ENCODE measurements at places on chromosomes 13 and 19.

GRCh38 chr19:33377586-33378475 is 4.3 kb downstream of the CEBPG start:
- no peak for DNase-seq

GRCh38 chr13:69198706-69199105 is 908.9 kb upstream of the ATXN8OS start:
- DNase-seq: no peak

- DNase-seq: no peak
Measured at GRCh38 chr19:12913851-12914690, 5.0 kb downstream of the SYCE2 start.

DNA sequence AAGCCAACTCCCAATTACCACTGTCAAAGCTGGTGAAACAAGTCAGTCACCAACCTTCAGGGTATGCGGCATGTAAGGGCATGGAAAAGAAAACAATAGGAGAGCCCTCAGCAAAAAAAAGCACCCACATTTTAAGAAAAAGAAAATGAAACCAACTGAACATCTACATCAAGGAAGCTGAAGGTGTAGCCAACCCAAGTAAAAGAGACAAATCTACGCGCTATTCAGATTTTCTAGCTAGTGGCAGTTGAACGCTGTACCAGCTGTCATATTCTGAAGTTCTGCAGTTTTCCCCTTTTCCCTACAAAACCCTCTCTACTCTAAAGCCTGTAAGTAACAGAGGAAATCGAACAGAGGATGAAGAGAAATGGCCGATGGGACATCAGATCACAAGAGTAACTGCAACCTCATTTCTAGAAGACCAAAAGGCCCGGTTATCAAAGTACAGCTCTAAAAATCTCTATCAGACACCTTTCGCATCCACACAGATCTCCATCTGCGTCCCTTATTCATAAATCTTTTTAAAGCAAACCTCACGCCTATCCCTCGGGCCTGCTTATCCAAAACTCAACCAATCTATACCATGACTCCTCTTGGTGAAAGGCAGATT is 1.4 kb downstream of the MYCBP2 start:
- no peak for DNase-seq

- no peak for DNase-seq
Measured at GRCh38 chr13:57739089-57739488, 107.5 kb downstream of the PCDH17 start.

DNA sequence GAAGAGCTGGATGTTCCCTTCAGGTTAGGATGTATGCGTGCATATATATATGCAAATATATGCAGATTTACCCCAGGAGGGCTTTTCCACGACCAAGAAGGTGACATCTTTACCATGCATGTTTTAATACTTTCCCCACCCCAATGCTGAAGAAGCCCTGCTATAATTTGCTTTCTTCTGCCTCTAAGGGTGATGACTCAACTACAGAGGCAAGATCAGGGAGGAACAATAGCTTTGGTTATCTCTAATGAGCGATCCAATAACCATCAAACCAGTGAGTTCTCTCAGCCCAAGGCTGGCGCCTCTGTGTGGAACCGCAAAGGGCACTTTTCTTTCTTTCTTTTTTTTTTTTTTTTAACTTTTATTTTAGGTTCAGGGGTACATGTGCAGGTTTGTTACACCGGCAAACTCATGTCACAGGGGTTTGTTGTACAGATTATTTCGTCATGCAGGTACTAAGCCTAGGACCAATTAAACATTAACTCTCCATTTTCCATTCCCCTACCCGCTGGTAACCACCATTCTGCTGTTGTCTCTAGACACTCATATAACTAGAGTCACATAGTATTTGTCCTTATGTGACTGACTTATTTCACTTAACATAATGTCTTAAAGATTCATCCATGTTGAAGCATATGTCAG is 25.7 kb upstream of the UBE2L5 start:
- no peak for DNase-seq

DNA sequence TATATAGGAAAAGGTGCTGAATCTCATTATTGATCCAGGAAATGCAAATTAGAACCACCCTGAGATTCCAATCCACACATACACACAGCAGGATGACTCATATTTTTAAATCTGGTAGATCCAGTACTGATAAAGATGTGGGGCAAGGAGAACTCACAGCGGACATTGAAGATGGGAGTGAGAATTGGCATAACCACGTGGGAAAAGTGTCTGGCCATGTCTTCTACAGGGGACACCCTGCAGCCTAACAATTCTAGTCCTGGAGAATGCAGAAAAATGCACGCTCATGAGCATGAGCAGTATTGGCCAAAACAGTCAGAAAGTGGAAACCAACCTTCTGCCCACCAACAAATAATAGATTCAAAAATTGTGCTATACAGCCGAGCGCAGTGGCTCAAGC is 13.5 kb upstream of the BCL3 start:
- DNase-seq: no peak

DNA sequence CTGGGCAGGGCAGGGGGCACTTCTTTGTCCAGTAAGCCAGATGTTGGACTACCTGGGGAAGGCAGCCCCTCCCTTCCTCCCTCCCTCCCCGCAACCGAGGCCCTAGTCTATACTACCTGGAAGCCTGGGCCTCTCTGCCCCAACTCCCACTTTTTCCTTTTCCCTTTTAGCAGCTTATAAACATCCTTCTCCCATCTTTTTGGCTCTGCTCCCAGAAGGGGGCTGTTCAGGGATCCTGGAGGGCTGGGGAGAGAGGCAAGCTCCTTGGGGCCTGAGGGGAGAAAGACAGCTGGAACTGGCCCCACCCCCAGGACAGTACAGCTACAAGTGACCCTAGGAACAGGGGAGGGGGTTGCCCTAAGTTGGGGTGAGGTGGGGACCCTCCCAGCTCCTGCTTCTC is 44.9 kb downstream of the LYL1 start:
- DNase-seq: no peak

- no peak for DNase-seq
Measured at GRCh38 chr13:41028051-41028450, 8.9 kb upstream of the ELF1 start.

DNA sequence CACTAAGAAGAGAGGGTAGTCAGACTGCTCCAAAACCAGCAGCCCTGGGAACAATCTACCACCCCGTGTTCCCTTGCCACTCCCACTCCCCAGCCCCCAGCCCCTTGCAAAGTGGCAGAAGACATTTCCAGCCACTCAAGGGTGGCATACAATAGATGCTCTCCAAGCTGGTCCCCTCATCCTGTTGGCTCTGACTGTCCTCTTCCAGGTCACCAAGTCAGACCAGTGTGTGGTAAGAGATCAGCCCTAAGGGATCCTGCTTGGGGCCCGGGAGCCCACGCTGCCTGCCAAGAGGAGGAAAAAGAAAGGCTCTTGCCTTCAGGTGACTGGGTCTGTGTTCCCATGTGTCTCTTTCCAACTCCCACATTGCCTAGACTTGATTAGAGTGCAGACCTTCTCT is 25.0 kb downstream of the SERP2 start:
- DNase-seq: no peak

GRCh38 chr13:20093951-20094350 is 66.9 kb downstream of the GJA3 start:
- DNase-seq: no peak

GRCh38 chr13:114226088-114226487 is 8.6 kb upstream of the CDC16 start:
- DNase-seq: no peak

DNA sequence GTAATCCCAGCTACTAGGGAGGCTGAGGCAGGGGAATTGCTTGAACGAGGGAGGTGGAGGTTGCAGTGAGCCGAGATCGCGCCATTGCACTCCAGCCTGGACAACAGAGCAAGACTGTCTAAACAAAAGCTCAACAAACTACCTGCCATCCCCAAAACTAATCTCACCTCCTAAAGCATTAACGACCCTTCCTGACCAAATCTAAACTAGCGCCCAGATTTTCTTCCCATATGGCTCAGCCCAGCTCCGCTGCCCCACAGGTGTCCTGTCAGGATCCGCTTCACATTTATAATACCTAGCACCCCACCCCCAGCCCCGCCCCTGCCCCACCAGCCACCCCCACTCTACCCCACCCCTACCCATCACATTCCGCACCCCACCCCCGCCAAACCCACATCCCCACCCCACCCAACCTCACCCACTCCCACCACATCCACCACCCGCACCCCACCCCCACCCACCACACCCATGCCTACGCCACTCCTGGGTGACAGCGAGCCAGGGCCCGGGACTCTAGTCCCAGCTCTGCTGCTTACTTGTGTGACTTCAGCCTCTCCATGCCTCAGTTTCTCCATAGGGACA is 599 bp downstream of the C19orf12 start:
- DNase-seq: no peak

GRCh38 chr19:6278051-6278450 is 1.7 kb downstream of the MLLT1 start:
- no peak for DNase-seq

DNA sequence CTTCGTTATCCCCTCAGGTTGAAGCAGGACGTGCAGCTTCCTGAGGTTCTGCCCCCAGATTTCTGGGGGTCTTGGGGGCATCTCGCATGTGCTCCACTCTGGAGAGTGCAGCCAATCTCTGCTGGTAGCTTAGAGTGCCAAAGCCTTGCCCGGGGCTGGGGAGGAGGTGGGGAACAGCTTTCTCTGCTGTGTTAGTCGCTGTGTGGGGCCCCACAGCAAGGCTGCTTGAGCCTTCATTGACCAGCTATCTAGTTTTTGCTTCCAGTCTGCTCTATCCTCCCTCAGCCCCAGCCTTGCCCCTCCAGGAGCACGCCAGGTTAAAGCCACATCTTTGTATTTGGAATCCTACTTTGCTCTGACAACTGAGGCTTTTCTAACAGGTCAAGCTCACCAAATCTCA is 32.0 kb upstream of the MEDAG start:
- DNase-seq: no peak

DNA sequence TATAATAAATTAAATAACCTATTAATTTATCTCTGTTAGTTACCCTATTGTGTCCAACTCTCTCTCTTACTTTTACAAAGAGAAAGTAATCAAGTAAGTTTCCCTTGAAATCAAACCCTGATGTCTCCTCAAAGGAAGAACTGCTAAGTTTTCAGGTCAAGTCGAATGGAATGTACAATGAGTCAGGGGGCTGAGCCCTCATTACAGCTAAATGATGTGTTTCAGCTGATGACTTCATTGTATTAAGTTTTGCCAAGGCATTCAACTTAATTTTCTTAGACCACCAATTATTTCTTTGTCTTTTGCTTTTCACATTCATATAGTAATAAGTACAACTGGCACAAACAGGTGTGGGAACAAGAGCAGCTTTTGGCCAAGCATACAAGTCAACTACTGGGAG is 54.7 kb upstream of the DCT start:
- DNase-seq: no peak

DNA sequence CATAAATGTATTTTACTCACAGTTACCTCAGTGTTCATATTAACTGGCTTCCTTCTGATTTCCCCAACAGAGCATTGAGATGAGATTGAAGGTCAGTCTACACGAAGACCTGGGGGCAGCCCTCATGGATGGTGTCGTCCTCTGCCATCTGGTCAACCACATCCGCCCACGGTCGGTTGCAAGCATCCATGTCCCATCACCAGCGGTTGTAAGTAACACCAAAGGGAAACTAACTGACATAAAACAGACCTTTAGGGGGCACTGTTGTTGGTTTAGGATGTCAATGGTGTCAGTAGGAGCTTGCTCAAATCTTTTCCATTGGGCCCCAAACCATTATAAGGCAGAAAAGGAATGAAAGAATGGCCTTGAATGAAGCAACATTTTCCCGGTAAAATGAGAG is 68.2 kb downstream of the ESD start:
- no peak for DNase-seq

DNA sequence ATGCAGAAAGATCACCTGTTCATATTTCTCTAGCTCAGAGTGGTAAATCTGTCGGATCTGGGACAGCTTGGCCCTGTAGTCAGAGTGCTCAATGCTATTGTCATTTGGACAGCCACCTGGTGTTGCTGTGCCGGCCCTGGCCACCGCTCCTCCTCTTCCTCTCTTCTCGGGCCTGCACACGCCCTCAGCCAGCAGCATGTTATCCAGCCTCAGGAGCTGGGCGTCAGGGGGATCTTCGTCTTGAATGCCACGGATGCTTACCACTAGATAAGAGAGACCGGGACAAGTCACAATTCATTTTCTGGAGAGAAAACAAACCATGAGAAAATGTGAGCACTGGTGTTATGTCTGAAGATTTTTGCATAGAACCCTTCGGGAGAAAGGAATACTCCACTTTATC is 32.5 kb downstream of the CILP2 start:
- no peak for DNase-seq

GRCh38 chr13:24313439-24313838 is 4.1 kb downstream of the C1QTNF9 start:
- no peak for DNase-seq

GRCh38 chr19:16671652-16672274 is 10.8 kb downstream of the TMEM38A start:
- no peak for DNase-seq

- DNase-seq: no peak
Measured at GRCh38 chr13:39306639-39307589, 268.7 kb downstream of the NHLRC3 start.

DNA sequence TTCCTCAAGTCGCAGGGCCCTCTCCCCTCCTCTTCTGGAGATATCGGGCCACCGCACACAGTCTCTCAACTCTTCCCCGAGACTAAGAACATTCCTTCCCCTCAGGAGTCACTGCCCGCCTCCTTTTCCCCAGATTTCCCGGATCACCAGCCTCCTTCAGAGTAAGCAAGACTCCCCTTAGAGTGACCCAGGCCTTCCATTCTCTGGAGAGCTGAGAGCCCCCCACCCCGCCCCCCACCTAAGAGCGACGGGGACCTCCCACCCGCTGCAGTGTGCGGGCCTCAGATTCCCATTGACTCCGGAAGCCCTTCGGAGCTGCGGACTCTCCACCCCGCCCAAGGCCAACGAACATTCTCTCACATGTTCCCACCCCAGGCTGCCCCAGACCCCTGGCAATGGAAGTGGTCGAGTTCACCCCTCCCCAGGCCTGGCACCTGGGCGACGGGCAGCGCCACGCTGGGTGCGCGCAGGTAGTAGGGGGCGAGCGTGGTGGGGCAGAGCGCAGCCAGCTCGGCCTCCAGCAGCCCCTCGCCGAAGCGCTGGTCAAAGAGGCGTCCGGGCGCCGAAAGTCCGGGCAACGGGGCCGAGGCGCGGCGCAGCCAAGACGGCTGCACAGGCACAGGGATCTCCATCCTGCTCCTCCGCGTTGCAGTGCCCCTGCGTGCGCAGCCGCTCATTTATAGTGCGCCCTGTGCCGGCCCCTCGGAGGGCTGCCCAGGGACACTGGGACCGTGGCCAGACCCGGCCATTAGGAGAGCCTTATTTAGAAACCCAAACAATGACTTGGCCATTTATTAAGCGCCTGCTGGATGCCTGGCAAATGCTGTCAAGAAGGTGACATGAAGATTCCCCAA is at the start of gene HSPB6:
TSS of gene HSPB6 (minus strand) at position 653 of the 854 bp plus-strand sequence. CDS start at position 632, 21 bp downstream.
- DNase-seq: no peak

DNA sequence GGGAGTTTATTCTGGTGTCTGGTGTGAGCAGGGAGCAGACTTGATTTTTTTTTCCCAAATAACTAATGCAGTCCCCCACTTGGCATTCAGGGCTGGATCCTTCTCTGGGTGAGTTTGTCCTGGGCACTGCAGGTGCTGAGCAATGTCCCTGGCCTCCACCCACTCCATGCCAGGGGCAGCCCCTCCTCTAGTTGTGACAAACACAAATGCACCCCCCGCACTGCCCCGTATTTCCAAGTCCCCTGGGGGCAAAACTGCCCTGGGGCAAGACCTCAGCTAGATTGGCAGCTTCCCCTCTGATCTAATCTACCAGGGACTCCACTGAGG is 6.4 kb downstream of the MOB3A start:
- no peak for DNase-seq

Data from liver (tissue), 10 donors.